ENCODE measurements at places on chromosomes 3 and 15.

DNA sequence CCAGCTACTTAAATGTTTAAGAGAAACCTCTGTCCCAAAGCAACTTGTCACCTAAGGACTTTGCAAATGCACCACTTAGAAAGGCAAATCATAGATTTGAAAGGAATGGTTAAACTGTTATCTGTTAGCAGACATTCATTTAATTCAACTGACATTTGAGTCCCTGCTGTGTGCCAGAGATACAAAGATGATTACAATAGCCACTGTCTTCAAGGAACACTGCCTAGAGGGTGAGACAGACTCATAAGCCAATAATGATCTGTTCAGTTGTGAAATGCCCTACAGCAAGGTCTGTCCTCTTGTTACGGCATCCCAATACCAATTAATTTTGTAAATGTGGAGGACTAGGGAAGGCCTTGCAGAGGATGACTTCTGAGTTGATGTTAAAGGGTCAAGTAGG lies 113.1 kb downstream of the ATG7 start:
- DNase-seq, result no peak

GRCh38 chr3:13012221-13012691 lies 61.0 kb downstream of the IQSEC1 start:
- DNase-seq, result peak; percentile 20

GRCh38 chr15:55218056-55218455 lies 21.3 kb upstream of the RSL24D1 start:
- no peak for DNase-seq

GRCh38 chr3:56923526-56924224 lies 121.9 kb upstream of the ARHGEF3 start:
- peak; percentile 78 for DNase-seq

DNA sequence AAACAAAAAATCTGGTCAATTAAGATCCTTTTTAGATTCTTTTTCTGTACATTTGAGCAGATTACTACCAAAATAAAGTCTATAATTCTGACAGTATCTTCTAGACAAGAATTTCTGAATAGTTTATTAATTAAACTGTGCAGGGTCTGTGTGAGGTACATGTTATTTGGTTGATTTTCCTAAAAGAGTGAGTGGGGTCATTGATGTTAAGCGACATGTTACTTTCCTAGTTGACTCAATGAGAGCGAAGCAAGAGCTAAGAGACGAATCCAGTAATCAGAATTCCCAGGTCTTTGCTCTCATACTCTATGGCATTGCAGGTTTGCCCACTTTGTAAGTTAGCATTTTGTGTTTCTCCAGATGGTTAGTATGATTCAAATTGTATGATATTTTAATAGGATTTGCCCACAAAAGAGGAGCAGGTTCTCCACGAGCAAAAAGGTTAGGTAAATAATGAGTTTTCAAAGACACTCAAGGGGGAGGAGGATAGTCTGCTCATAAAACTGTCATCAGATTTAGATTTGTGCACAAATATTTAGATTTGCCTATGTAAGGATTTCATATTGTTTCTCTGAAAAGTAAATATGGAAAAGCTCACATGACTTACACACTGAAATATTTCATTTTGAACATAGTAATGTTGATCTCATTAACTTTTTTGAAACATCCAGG lies 217.2 kb upstream of the CGNL1 start:
- DNase-seq, result no peak

DNA sequence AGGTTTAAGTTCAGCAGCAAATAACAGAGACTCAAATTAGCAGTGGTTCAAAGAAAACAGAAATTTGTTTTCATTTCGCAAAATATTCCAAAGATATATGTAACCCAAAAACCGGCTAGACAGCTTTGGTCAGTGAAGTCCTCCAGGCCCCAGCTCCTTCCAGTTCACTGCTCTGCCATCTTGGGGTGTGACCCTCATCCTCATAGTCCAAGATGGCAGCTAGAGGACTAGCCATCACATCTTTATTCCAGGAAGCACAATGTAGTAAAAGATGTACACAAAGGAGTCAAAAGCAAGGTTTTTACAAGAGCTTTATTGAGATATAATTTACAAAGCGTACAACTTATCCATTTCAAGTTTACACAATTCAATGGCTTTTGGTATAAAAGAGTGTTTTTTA lies 107.1 kb downstream of the LIPC start:
- no peak for DNase-seq

DNA sequence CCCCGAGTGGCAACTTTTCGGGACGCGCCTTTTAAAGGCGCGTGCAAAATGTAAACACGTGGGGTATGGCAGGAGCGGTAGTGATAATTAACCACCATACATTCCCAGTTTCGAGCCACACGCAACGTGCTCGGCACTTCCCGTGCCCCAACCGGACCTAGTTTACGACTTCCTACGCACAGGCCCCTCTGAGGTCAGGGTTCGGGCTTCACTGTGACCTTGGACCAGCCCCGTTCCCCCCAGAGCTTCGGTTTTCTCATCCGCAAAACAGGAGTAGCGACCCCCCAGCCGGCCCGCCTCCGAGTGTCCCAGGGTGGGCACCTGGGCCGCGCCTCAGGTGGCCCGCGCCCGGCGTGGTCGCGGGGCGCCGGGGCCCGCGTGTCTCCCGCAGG lies 451 bp downstream of the CHCHD4 start:
- no peak for DNase-seq

DNA sequence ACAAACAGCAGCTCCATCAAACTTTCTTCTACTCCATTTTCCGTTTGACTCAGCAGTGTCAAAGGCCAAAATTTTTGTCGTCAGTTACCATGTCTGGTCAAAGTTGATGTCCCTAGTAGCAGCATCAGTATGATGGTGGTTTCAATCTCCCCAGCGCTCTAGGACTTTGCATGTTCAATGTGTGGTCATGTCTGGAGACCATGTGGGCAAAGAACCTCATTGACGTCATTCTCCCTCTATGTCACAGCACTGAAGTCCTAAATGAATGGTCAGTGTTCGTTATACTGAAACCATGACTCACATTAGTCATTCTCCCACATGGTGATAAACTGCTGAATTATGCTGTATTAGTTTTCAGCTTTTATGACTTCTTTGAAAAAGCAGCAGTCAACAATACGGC lies 23.2 kb downstream of the SHC4 start:
- no peak for DNase-seq

DNA sequence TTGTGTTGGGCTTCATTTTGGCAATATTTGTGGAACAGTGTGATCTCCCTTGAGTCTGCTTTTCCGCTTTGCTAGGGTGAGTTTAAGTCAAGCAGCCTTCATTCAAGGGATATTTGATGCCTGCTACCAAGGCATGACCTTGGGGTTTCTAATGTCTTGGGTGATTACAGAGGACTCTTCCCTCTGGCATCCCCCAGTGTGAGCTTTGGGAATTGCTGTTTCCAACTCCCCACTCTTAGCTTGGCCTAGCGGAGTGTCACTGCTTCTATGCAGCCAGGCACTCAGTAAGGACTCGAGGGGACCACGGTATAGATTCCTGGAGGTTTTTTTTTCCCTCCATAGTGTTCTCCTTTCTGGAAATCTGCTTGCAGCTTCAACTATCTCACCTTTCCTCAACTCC lies 21.1 kb downstream of the GCNT3 start:
- no peak for DNase-seq

- DNase-seq, result no peak
Observed at GRCh38 chr3:54621184-54621583, 306.7 kb downstream of the LRTM1 start.

GRCh38 chr3:105958237-105959000 lies 89.6 kb upstream of the CBLB start:
- DNase-seq, result no peak

- no peak for DNase-seq
Observed at GRCh38 chr3:177781686-177782161, 584.4 kb upstream of the TBL1XR1 start.

GRCh38 chr3:112002096-112002971 lies 3.6 kb downstream of the TAGLN3 start:
- DNase-seq, result no peak

DNA sequence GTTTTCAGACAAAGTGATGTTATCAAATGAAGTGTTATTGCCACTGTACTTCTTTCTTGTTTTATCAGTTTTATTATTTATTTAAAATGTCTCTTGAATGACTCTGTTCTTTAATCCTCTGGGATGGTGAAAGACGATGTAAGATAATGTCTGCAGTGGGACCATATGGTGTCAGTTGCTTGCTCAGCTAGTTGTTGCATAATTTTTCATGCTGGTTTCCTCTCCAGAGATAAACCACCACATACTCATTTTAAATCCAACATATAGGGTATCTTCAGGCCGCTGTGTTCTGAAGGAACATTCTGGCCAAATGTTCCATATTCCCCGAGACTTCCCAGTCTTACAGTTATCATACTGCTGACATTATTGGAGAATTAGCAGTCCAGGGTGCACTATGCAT lies 75.9 kb downstream of the GABRG3 start:
- no peak for DNase-seq

DNA sequence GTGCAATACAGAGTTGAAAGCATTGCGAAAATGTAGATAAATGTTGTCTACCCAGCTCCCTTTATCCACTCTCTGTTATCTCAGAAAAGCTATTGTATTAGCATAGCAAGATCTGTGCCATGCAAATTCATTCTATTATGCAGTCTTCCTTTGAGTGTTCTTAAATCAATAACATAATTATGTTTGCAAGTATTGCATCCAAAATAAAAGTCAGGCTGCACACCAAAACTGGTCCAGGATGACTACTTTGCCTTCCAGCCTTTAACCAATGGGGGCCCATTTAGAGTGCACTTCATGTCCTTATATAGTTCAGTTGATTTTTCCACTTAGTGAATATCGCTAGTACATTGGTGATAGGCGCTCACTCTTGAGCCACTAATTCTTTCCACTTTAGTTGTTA lies 107.4 kb upstream of the MLF1 start:
- DNase-seq, result no peak

DNA sequence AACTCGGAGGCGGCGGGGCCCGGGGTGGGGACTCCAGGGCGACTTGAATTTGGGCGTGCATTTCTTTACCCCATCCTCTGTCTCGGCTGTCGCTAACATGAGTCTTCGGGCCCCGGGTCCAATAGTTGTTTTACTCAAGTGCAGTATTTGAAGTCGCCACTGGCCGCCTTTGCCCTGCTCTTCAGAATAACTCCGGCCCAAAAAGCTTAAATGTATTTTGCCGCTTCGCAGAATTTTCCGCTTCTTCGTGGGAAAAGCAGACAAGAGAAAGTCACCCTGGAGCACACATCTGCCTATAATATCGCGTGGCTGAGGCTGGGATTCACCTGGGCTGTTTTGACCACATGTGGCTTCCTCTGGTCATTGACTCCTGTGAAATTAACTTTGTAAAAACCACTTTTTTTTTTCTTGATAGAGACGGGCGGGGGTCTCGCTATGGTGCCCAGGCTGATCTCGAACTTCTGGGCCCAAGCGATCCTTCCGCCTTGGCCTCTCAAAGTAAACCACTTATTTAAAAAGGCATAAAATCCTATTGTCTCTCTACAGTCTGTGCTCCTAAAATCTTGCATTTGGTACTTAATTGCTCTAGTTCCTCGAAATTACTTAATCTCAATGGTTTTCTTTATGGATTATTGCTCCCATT lies 676 bp downstream of the CNOT10 start:
- no peak for DNase-seq

DNA sequence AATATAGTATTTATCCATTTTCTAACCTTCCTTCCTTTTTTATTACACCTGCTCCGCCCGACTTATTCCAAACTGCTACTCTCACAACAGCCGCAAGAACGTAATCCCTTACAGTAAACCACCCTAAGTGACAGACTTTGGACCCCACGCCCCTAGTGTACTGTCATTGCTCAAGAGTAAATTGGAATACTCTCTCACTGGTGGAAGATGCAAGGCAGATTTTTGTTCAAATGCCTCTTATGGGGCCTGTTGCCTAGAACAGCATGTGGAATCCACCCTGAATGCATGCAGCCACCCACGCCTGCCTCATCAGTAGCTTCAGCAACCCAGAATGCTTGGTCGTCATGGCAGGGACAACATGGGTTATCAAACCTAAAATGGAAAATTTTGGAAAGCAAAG lies 226.2 kb upstream of the ST8SIA2 start:
- no peak for DNase-seq

GRCh38 chr15:64045774-64046420 lies 388 bp downstream of the DAPK2 start:
- DNase-seq, result no peak

Data from stimulated activated naive CD4-positive, alpha-beta T cell (primary cell).